ENCODE measurements at places on chromosomes 13 and 19.

- DNase-seq: no peak
Observed at GRCh38 chr13:24892829-24893228, 128.9 kb downstream of the RNF17 start.

DNA sequence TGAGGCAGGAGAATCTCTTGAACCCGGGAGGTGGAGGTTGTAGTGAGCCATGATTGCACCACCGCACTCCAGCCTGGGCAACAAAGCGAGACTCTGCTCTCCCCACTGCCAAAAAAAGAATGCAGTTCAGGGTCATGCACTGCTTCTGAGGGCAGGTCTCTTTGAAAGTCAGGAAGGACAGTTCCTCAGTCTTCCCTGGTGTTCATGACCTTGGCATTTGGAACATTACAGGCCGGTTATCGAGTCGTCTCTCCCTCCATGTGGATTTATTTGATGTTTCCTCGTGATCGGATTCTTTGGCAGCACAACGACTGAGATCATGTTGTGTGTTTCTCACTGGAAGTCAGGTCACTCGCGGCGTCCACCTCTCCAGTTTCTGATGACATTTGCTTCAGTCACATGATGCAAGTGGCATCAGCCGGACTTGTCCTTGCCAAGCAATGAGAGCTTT, 17.2 kb downstream of the FGF21 start:
- no peak for DNase-seq

DNA sequence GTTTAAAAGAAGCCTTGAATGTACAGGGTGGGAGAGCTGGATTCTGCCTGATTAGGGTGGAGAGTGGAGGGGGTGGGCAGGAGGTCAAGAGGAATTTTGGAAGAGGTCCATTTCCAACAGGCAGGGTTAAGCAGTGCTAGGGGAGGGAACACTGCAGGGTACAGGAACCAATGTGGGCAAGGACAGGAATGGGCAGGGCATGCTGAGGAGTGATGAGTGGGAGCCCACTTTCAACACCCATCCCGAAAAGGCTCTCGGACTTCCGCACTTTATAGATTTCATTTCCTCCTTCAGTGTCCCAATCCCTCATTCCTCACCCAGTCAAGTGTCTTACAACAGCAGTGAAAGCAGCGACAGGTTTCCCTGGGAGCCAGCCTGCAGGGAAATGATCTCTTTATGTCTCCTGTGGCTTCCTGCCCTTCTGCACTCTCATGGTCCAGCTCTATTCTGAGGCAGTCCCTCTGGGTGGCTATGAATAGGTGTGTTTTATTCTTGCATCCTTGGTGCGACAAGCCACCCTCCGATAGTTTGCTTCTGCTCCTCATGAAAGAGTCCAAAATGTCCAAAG, 50.5 kb upstream of the ZNF507 start:
- DNase-seq: no peak

DNA sequence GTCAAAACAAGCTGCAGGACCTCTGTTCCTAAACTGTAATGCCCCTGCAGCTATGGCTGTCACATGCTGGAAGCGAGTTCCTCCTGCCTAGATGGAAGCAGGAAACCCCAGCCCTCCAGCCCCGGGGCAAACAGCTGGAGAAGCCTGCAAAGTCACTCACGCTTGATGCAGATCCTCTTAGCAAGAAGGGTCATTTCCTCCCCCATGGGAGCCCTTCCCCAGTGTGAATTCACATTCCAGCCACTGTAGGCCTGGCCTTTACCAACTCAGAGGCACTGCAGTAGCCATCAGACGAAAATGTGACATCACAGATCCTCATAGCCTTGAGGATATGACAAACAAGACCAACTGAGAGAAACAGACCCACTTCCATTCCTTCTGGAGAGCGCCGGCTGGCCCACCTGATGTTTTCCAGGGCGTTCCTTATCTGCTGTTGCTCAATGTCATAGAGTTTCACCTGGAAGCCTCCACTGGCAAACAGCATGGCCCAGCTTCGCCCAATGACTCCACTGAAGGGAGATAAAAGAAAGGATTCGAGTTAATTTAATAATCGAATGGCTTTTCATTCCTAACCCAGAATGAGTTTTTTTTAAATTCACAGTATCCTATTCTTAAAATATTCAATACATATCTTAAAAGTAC, 13.5 kb downstream of the CRYL1 start:
- no peak for DNase-seq

GRCh38 chr19:51108805-51109146, 567 bp upstream of the CTU1 start:
- no peak for DNase-seq
